ENCODE measurements at places on chromosomes 7 and 10.

- DNase-seq: no peak
Measured at GRCh38 chr7:30787486-30787885, 16.3 kb downstream of the MINDY4 start.

DNA sequence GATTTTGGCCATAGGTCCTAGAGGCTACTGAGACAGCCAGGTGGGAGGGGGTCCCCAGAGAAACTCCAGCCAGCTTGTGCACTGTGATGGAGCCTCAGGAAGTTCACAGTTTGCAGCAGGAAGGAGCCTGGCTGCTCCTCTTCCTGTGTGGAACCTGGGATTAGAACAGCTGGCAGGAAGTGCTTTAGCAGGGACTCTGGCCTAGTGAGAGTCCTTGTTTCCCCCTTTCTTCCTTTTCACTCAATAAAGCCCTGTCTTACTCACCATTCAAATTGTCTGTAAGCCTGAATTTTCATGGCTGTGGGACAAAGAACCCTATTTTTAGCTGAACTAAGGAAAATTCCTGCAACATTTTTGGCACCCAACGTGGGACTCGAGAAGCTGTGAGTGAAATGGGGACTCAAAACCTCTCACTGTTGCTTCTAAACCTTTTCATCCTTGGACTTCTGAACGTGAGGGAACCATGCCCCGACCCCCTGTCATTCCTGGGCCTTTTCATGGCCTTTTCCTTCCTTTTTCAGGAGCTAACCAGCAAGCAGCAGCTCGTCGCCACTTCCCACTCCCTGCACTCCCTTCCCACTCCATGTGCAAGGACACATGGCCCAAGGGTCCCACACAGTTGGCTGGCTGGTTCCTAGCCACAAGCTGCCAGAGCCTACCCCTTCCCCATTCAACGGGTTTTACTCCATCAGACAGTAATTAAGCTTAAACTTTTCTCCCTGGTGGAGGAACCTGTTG is 32.8 kb upstream of the SORCS3 start:
- DNase-seq: no peak

- peak; percentile 72 for DNase-seq
Measured at GRCh38 chr10:70786799-70787415, 1.7 kb upstream of the TBATA start.

GRCh38 chr7:26958834-26959233 is 94.4 kb upstream of the SKAP2 start:
- peak; percentile 42 for DNase-seq

GRCh38 chr10:110207805-110208613 is 604 bp downstream of the MXI1 start:
- peak; percentile 44 for DNase-seq

GRCh38 chr7:20395104-20395503 is 64.4 kb downstream of the ITGB8 start:
- DNase-seq: no peak

GRCh38 chr10:8513155-8514147 is 459.0 kb downstream of the GATA3 start:
- no peak for DNase-seq

DNA sequence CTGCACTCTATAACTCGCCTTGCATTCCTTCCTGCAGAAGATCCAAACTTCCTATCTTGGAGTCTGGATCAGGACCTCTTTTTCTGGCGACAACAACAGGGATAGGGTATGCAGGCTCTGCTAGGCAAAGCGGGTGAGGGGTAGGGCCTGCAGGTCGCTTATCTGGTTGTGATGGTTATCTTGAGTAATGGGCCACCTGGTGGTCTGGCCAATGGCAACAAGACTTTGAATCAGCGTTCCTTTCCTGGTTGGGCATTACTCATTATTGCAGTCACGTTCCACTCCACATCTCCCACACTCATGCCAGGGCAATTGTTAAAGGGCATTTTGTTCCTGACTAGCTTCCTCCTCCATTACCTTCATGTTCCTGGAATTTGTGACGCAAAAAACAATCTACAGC is 48.4 kb upstream of the PLXDC2 start:
- no peak for DNase-seq

DNA sequence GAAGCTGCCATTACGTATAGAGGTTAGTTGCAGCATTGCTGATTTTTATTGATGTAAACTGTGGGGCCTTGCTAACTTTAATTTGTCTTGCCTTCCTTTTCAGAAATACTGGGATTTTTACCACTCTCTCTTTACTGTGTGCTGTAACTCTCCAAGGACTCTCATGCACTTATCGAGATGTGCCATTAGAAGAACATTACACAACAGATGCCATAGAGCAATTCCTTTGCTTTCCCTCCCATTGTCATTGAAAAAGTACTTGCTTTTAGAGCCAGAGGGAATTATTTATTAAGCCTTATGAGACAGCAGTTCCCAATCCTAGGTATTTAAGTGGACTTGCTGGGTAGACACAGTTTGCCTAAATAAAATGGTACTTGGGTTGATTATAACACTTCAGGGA is 51.7 kb downstream of the ASB4 start:
- DNase-seq: no peak

DNA sequence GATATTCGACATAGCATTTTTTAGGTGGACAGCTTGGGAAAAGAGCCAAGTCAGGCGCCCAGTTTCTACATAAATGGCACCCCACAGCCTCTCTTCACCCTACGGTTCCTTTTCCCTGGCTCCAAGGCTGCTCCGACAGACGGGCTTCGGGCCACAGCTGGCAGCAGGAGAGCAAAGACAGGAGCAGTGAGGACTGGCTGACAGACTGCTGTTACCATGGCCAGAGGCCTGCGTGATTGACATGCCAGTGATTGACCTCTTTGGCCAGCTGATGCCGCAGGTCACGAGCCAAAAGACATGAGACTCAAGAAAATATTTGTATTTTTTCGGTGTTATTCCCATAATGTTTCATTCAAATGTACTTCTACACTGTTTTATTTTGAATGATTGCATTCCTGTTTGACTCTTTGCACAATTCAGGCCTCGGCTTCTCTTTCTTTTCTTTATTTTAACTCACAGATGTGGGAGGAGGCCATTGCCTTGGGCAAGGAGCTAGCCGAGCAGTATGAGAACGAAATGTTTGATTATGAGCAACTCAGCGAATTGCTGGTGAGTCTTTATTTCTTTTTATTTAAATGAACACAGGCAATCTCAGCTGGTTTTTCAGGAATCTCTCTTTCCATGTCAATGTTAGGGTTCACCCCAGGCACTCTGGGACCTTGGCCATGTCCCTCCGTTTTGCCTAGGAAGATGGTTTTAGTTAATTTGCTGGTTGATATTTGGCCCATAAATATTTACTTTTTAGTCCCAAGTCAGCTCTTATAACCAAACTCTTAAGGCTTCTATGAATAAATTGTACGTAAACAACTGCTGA is 146.3 kb upstream of the NPS start:
- no peak for DNase-seq

DNA sequence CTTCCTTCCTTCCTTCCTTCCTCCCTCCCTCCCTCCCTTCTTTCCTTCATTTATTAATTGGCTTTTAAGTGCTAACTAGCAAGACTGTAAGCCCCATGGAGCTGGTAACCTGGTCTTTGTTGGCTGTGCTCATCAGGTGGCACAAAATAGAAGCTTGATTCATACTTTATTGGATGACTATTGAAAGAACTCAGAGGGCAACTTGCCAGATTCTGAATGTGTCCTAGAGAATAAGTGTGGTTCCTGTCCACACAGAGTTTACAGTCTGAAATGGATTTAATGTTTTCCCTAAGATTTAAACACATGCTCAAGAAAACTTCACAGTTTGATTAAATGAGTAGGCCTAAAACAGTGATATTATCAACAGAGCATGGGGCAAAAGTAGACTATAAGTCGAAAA is 3.1 kb upstream of the CACNB2 start:
- no peak for DNase-seq

GRCh38 chr10:78944723-78945312 is 123.9 kb upstream of the ZMIZ1 start:
- DNase-seq: peak; percentile 99

DNA sequence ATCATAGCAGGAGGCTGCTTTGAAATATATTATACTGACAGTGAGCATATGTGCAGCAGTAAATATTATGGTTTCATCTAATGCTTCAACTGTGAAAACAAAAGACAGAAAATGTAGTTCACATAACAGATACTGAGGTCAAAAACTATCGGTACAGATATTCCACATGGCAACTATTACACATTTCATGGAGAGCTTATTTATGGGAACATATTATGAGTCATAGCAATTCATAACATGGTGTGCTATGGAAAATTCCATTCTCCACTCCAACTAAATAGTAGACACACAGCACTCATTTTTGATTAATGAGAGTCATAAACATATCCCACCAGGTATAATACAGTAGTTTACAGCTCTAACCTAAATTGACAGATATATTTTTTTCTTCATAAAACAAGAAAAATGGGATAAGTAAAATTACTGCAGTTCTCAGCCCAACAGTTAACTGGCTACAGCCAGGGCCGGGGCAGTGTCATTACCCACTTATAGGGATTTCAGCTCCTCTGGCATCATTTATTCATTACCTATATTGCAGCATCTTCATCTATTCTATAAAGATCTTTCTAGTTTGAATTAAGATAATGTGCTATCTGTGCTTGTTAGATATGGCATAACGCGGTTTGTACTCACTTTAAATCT is 475.6 kb upstream of the KLF6 start:
- DNase-seq: peak; percentile 78

DNA sequence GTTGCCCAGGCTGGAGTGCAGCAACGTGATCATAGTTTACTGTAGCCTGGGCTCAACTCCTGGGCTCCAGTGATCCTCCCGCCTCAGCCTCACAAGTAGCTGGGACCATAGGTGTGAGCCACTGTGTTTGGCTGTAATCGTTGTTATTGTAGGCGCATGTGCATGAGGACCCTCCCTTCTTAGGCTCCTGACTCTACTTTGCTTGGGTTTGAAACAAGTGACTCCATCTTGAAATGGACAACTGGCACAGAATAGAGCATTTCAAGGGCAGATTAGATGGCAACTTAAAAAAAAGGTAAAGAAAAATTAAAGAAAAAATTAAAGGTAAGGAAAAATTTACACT is 15.4 kb upstream of the GIMAP8 start:
- DNase-seq: no peak

DNA sequence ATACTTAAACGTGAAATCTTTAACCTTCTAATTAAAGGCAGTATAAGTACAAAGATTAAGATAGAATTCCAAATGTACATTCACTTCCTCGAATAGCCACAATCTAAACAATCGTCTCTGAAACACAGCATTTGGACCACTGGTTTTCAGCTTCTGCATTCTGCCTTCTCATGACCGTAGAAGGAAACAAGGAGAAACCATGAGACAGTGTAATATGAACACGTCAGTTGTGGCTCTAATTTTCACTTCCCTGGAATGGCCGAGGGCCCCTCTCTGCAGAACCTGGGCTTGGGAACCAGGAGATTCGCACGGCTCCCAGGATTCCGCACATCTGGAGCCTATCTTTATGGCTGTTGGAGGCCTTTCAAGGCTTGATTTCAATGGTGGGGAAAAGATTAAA is 189.3 kb downstream of the KLF6 start:
- no peak for DNase-seq

DNA sequence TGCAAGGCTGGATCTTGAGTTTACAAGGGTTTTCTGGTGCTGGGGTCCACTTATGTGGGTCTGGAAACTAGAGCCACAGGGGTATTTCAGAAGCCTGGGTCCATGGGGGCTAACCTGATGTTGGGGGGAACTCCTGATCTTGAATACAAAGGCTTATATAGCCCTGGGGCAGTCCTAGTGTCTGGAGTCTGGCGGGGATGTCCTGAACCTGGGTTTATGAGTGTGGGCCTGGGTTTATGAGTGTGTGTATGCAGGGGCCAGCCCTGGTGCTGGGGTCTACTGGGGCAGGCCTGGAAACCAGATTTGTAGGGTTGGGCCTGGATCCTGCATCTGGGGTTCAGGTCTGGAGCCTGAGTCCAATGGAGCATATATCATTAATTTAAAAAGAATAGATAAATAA is 146.5 kb upstream of the C1GALT1 start:
- no peak for DNase-seq

GRCh38 chr10:74936577-74937265 is 110.3 kb downstream of the KAT6B start:
- peak; percentile 84 for DNase-seq

GRCh38 chr7:70098905-70099672 is 500.8 kb downstream of the AUTS2 start:
- DNase-seq: no peak

- DNase-seq: no peak
Measured at GRCh38 chr10:115774721-115775120, 498.3 kb downstream of the GFRA1 start.

DNA sequence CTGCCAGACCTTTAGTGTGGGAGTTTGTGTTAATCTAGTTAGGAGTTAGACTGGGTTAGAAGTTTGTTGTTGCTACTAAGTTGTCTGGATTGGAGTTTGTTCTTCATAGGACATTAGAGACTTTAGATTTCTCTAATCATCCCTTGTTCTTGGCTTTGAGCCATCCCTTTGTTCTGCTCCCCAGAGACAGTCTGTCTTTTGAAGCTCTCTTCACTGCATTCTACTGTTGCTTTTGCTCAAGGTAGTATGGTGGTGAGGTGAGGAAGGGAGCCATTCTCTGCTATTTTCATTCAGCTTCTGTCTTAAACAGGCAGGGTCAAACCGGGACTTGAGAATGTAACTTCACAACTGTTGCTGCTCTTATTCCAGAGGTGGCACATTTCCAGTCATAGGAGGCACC is 10.4 kb upstream of the TARP start:
- DNase-seq: no peak

- DNase-seq: no peak
Measured at GRCh38 chr7:92150450-92151017, 16.3 kb upstream of the CYP51A1 start.

DNA sequence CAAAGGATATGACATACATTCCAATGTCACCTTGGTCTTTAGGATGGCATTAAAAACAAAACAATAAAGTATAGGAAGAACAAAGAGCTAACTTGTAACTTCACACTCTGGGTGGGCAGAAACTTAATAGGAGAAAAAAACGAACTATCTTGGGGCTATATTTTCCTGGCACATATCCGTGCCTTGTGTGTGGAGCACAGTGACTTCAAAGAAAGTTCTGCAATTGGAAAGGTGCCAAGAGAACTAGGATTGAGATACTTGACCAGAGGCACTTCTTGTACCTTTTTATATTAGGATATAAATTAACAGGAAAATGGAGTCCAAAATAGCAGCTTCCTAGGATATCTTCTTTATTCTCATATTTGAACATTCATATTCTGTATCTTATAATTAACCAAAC is 148.4 kb downstream of the SEMA3D start:
- DNase-seq: no peak

DNA sequence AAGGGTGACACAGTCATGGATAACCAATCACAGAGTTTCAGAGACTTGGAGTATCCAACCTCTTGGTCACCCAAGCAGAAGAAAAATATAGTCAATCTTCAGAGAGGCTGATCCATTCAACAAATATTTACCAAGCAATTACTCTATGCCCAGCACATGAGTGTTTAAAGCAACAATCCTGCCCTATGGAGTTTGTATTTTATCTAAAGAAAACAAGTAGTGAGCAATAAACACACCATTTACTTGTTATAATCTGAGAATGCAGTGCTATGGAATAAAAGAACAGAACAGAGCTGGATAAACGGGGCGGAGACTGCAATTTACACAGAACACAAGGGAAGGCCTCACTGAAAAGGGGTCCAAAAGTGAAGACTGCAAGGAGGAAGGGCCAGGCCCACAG is 63.8 kb downstream of the GRB10 start:
- DNase-seq: no peak
